AG04449 (cell line): ENCODE measurements at places on chromosomes 7 and 10.

GRCh38 chr10:3668966-3669330 lies 116.1 kb downstream of the KLF6 start:
- no peak for DNase-seq

DNA sequence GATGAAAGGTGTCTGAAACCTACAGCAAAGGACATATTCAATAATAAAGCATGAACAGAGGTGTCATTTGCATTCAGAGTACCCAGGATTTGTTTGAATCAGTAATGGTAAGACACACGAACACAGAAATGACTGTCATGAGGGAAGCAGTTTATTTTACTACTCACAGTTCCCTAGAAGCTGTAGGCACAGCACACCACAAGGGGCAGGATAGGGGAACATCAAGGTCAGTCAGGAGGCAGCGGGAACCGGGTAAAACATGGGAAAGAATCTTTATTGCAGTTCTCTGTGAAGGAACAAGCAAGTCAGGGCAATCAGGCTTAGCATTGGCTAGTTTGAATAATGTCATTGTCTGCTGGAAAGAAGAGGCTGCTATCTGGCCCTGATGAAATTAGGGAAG lies 70.2 kb upstream of the PDSS1 start:
- no peak for DNase-seq

- DNase-seq = no peak
Observed at GRCh38 chr7:100895956-100896731, 456 bp upstream of the ACHE start.

DNA sequence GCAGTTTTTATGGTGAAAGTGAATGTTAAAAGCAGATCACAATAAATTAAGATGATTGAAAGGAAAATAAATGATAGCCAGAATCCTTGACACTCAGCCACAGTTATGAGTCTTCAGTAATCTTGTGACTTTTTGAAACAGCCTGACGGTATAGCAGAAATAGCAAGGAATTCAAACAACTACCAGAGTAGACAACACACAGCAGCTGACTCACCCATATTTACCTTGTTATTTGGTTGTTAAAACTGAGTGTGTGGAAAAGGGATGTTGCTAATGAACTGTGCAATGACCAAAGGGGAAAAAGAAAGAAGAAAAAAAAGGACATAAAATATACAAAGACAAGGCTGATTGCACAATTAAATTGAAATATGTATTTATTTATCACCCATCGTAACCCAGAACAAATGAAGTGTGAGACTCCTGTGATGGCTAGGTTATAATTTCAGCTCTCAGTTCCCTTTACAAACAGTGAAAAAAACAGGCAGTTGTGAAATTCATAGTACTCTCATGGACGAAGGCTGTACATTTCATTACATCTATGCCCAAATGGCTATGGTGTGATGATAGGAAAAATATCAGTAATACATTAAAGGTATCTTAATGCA lies 1023.0 kb upstream of the SORCS1 start:
- no peak for DNase-seq

DNA sequence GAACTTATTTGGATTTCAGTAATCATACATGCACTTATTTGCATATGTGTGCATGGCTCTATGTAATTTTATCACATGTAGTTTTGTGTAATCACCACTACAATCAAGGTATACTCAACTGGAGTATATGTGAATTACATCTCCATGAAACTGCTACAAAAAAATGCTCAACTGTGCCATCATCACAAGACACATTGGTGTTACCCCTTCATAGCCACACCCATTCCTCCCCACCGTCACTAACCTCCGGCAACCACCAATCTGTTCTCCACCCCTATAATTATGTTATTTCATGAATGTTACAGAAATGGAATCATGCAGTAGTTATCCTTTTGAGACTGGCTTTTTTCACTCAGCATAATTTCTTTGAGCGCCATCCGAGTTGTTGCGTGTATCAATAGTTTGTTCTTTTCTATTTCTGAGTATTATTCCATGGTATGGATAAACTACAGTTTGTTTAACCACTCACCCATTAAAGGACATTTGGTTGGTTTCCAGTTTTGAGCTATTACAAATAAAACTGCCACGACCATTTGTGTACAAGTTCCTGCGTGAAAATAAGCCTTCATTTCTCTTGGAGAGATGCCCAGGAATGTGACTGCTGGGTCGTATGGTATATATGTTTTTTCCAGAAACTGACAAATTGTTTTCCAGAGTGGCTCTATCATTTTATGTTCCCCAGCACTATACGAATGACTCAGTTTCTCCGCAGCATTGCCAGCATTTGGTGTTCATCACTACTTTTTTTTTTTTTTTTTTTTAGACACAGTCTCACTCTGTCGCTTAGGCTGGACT lies 11.3 kb upstream of the SMO start:
- no peak for DNase-seq

GRCh38 chr7:94160719-94161435 lies 156.7 kb upstream of the BET1 start:
- DNase-seq = no peak

DNA sequence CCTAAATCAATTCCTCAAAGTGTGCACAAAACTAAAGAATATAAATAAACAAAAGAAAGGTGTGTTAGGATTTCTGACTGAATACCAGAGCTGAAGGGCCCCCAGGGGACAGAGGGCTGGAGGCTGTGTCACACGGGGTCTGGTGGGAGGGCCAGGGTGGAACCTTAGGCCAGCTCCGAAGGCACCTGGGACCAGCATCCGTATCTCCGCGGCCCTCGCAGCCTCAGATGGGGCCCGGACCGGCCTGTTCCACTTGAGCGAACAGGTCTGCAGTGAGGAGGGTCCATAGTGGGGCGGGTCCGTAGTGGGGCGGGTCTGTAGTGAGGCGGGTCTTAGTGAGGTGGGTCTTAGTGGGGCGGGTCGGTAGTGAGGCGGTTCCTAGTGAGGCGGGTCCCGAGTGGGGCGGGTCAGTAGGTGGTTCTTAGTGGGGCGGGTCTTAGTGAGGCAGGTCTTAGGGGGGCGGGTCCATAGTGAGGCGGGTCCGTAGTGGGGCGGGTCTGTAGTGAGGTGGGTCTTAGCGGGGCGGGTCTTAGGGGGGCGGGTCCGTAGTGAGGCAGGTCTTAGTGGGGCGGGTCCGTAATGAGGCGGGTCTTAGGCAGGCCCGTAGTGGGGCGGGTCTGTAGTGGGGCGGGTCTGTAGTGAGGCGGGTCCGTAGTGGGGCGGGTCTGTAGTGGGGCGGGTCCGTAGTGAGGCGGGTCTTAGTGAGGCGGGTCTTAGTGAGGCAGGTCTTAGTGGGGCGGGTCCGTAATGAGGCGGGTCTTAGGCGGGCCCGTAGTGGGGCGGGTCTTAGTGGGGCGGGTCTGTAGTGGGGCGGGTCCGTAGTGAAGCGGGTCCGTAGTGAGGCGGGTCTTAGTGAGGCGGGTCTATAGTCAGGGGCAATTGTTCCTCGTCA lies 15.1 kb downstream of the GPR146 start:
- no peak for DNase-seq
